ENCODE measurements at places on chromosomes 3 and 15.

DNA sequence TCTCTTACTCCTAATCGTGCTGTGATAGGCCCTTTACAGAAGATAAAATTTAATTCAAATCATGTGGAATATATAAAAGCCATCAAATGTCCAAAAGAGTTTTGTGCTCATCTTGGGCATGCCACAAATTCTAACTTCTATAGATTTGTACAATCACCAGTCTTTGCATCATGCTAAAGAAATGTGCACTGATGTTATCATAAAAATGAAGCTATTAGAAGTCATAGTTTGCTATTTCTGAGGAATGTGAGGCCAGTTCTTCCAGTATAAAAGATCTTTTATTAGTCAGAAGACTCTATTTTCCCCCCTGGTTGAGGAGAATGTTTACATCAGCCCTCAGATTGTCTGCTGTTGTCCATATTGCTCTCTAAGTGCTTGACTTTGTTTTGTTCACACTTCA lies 2.1 kb upstream of the ANXA2 start:
- DNase-seq = no peak

GRCh38 chr15:84654689-84655453 lies 788 bp upstream of the WDR73 start:
- peak; percentile 78 for DNase-seq

DNA sequence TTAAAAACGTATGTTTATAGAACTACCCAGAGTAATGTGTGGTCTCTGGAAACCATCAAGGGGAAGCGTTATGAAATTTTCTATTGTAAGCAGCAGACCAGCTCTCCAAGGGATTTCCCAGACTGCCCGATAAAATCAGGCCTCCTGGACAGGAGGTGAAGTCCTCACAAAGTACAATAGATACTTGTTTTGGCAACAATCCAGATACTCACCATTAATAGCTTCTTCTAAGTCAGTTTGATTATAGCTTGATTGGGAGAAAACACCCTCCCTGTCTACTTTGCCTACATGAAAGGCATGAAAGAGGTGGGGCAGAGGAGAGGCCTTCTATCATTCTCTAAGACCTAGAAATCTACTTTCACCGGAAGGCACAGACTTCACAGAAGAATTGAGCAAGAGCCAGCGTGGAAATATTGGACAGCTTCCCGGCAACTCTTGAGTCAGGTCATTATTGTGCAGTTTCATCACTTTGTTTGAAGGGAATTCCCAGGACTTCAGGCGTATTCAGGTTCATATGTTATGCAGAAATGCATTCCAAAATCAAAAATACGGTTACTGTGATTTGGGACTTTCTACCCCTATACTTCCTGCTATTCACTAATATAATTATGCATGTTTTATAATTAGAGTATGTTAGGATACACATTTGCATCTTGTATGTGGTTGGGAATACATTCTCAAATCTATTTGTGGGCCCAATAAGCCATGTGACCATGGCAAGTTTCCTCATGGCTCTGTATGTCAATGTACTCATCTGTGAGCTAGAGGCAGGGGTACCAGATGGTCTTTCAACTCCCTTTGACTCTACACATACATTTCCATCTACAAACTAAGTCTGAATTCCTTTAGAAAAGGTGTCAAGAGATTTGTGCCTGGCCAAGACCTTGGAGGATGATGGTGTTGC lies 103.5 kb downstream of the CD47 start:
- peak; percentile 98 for DNase-seq

DNA sequence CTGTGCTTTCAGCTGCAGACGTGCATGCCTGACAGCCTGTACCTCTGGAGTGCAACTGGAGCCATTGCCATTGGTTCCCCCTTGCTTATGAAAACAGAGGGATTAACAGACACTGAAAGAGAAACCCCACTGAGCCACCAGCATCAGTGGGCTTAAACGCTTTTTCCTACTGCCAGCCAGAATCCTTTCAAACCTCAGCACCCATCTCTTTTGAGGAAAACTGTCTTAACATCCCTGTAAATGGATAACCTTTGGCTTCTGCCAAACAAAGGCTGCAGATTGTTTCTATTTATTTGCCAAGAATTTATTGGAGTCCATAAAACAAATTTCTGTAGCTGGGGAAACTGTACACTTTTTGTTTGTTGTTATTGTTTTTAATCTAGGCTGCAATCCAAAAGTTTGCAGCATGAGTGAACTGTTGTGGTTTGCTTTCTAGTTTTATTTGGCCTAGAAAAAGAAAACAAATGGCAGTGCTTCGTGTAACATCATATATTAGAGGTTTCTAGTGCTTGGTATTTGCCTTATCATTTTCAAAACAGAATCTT lies 369.2 kb upstream of the IL12A start:
- no peak for DNase-seq

GRCh38 chr15:57216288-57216687 lies 160.0 kb upstream of the CGNL1 start:
- no peak for DNase-seq

GRCh38 chr3:192883512-192883911 lies 34.1 kb downstream of the MB21D2 start:
- no peak for DNase-seq

DNA sequence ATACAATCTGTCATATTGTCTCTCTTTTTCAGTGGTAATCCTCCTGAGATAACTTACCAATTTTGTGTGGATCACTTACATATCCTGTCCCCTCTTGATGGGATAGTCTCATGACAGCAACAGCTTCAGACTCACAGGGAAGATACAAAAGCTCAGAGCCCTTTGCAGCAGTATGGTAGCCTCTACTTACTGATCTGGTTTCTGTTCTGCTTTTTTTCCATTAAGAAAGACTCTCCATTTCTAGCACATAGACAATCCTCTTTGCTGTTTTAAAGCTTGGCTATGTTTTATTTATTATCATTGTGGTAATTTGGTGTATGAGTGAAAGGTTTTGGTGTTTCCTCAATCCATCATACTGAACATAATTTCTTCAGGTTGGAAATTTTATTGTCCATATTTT lies 25.4 kb upstream of the SOX14 start:
- DNase-seq = no peak

GRCh38 chr15:68429691-68430470 lies 2.1 kb downstream of the ITGA11 start:
- DNase-seq = no peak

GRCh38 chr3:185082149-185082548 lies 70.7 kb downstream of the C3orf70 start:
- DNase-seq = no peak

DNA sequence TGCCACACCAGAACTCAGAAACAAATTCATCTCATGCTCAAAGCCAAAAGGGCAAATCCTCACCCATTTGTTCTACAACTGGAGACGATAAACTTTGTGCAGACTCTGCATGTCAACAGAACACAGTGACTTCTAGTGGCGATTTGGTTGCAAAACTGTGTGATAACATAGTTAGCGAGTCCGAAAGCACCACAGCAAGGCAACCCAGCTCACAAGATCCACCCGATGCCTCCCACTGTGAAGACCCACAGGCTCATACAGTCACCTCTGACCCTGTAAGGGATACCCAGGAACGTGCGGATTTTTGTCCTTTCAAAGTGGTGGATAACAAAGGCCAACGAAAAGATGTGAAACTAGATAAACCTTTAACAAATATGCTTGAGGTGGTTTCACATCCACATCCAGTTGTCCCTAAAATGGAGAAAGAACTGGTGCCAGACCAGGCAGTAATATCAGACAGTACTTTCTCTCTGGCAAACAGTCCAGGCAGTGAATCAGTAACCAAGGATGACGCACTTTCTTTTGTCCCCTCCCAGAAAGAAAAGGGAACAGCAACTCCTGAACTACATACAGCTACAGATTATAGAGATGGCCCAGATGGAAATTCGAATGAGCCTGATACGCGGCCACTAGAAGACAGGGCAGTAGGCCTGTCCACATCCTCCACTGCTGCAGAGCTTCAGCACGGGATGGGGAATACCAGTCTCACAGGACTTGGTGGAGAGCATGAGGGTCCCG lies 199.7 kb downstream of the AKAP13 start:
- DNase-seq = peak; percentile 95

DNA sequence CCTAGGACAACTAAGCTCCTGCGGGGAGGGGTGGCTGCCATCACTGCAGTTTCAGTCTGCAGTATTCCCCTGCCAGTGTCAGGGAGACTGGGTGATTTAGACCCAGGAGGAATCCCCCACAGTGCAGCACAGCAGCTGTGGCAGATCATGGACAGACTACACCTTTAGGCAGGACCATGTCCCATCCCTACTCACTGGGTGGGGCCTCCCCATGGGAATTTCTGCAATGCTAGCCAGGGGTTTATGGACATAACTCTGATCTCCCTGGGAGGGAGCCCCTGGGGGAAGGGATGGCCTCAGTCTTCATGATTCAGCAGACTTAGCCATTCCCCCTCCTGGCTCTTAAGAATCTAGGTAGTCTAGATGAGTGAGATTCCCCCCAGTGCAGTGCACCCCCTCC lies 130.1 kb upstream of the STAC start:
- no peak for DNase-seq

- DNase-seq = no peak
Measured at GRCh38 chr3:137219801-137220445, 262.1 kb downstream of the IL20RB start.

- DNase-seq = peak; percentile 45
Measured at GRCh38 chr15:92277776-92278175, 115.9 kb upstream of the ST8SIA2 start.

DNA sequence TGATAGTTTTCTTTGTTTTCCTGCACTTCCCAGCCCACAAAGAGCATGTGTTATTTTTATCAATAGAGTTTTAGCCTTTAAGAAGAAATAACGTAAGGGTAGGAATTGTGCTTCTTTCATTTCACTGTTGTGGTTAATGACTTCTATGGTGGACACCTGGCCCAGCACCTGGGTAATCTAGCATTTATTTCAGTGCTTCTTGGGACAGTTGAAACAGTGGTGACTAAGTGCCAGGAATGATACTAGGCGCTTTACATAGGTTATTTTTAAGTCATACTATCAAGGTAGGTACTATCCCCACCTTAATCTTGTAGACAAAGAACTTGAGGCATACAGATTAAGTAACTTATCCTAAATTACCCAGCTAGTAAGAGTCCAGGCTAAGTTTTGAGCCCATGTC lies 243.8 kb downstream of the SOX2 start:
- DNase-seq = no peak

DNA sequence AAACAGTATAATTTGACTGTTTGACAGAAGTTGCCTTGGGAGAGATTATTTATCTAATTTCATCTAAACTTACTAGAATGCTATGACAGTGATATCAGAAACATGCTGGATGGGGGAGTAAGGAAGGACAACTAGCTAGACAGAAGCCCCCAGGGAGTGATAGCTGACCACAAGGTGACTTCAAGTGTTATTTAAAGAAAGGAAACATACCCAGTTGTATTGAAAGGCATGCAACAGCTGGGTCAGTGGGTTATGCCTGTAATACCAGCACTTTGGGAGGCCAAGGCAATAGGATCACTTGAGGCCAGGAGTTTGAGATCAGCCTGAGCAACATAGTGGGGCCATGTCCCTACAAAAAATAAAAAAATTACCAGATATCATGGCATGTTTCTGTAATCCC lies 69.6 kb downstream of the SLC49A4 start:
- DNase-seq = no peak

GRCh38 chr3:96410006-96410730 lies 404.2 kb upstream of the EPHA6 start:
- DNase-seq = no peak

GRCh38 chr3:153173758-153174516 lies 11.9 kb downstream of the RAP2B start:
- DNase-seq = no peak

DNA sequence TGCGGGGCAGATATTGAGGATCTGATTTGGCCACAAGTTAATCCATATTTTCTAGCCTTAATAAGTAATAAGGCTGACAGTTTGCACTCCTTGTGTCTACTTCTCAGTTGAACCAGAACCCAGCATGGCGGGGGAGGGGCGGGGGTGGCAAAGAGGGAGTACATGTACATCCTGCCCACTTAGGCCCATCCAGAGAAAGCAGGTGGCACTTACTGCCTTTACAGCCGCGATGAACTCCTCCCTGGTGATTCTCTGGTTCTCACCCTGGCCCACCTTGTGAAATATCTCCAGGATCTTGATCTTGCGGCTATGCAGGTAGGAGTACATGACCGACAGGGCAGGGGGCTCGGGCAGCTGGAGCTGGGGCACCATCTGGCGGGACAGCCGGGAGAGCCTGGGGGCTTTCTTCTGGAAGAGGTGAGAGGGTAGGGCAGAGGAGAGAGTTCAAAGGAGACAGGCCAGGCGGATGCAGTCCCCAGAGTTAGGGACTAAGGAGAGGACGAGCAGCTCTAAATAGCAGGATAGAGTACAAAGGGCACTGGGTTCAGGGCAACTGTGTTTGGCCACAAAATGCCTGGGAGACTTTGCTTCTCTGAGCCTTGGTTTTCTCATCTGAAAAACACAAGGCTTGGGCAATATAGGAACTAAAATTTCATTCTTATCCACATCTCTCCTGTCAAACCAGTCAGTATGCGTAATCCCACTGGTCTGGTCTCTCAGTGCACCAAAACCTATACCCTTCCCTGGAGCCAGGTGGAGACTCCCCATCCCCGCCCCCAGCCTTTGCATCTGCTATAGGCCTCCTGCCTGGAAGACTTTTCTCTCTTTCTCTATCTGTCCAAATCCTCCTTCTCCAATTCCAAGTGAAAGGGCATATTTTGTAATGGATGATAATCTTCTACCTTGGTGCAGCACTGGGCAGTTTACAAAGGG lies 10.1 kb downstream of the EFCAB12 start:
- DNase-seq = no peak

DNA sequence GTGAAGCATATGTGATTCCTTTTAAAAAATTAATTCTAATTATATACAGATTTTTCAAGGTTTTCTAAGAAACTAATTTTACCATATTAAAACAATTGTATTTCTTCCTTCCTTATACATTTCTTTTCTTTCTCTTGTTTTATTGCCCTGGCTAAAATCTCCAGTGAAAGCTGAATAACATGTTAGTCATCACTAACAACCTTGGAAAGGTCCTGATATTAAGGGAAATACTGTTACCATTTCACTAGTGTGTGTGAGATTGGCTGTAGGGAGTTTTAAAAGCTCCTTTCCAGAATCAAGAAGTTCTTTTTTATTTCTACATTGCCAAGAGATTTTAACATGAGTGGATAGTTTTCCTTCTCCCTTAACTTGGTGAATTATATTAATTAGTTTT lies 229.7 kb upstream of the EIF1B start:
- DNase-seq = no peak

- no peak for DNase-seq
Measured at GRCh38 chr3:6805236-6805635, 55.7 kb upstream of the GRM7 start.

Measured in inflammatory macrophage treated with lipopolysaccharide for 4 hours (primary cell).